CD4-positive, alpha-beta T cell treated with Interleukin-15 for 1 hour (primary cell): ENCODE measurements at places on chromosomes 11 and 22.

DNA sequence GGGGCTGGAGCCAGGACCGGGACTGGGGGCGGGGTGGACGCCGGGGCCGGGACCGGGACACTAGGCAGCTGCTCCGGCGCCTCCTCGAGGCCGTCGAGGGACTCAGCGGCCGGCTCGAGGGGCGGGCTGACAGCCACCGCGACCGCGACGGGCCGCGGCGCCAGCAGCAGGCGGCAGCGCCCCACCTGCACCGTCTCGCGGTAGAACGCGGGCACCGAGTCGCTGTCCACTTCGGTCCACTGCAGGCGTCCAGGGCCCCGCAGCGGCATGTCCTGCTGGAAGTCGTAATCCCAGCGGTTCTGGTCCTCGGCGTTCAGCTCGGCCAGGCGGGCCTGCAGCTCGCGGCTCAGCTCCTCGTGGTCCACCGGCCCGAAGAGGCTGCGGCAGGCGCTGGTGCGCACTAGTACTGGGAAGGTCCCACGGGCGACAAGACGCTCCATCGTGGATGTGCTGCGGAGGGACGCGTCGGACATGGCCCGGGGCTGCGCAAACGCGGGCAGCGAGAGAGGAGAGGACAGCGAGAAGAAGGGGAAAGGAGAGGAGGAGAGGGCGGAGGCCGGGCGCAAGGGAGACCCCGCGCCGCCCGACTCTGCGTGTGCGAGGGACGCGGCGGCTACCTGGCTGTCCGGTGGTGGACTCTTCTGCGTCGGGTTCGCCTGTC is 428 bp downstream of the CDKN1C start:
- peak; percentile 44 for DNase-seq

DNA sequence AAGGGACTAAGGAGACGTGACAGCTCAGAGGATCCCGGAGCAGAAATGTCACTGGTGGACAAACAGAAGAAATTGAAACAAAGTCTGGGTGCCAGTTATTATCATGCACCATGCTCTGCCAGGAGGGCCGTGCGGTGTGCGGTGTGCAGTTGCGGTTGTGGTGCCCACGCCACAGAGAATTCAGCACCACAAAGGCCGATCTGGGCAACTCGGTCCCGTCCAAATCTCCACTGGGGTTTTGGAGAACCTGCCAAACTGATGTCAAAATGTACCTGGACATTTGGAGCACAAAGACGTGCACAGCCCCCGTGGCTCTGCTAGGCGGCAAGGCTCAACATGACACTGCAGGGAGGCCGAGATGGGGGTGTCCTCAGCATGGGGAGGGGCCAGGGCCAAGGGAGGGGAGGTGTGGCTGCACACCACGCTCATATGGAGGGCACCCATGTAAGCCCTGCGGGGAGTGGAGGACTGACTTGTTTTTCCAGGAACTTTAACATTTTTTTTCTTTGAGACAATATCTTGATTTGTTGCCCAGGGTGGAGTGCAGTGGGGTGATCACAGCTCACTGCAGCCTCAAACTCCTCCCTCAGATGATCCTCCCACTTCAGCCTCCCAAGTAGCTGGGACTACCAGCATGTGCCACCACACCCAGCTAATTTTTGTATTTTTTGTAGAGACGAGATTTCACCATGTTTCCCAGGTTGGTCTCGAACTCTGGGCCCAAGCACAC is 39.4 kb downstream of the GNB1L start:
- DNase-seq, result peak; percentile 10

GRCh38 chr11:66542362-66542761 is 3.5 kb downstream of the ZDHHC24 start:
- no peak for DNase-seq

DNA sequence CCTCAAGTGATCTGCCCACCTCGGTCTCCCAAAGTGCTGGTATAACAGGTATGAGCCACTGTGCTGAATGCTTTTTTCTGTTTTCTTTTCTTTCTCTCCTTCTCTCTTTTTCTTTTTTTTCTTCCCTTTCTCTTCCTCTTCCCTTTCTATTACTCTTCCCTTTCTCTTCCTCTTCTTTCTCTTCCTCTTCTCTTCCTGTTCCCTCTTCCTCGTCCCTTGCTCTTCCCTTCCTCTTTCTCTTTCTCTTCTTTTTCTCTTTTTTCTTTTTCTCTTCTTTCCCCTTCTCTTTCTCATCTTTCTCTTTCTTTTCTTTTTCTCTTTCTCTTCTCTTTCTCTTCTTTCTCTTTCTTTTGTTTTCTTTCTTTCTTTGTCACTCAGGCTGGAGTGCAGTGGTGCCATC is 1.2 kb downstream of the OOSP1 start:
- DNase-seq, result no peak

DNA sequence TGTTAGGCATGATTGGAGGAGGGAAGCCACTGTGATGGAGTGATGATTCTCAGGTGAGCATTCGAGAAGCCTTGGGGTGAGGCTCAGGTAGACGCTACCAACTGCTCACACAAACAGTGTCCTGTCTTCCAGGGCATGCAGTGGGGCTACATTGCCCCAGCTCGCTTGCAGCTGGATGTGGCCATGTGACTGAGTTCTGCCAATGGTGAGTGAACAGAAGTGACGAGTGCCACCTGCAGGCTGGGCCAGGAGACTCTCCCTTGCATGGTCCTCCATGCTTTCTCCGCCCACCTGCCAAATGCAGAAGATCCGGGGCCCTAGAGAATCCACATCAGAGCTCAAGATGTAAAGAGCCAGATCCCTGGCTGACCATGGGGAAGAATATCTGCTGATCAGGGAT is 195.9 kb downstream of the BCR start:
- no peak for DNase-seq

- DNase-seq, result no peak
Observed at GRCh38 chr11:76241243-76242000, 35.1 kb upstream of the WNT11 start.
